ENCODE measurements at places on chromosomes 6 and 20.

- no peak for DNase-seq
These were observed 125.1 kb upstream of the NXT1 start for GRCh38 chr20:23225407-23226060.

- DNase-seq: no peak
These were observed 27.6 kb upstream of the RBL1 start for GRCh38 chr20:37123441-37123840.

GRCh38 chr6:146881228-146882181, 282.7 kb downstream of the ADGB start:
- no peak for DNase-seq

GRCh38 chr6:113377362-113377942, 479.7 kb upstream of the MARCKS start:
- DNase-seq: no peak

- DNase-seq: no peak
These were observed 137.2 kb downstream of the MMUT start for GRCh38 chr6:49325891-49326290.

GRCh38 chr6:56624046-56624727, 18.5 kb downstream of the DST start:
- DNase-seq: no peak

Measured in NCI-H1092 treated with DMSO at 0.1 percent for 48 hours (cell line).